ENCODE measurements at places on chromosomes 5 and 9.

DNA sequence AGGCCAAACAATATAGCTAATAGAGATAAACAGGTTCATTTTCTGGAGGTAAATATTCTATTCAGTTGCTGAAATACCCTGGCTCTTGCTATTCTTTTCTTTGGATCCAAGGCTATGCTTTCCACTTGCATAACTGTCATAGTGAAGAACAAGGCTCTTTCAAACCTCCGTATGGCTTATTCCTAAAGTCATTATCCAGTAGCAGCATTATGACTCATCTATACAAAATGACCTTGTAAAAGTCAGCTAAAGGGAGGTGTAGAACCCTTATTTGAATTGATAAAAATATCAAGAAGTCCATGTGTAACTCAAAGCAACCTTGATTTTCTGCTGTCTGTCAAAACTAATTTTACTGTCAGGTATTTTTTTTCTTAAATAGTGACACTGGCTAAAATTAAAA, 447.8 kb downstream of the PLK2 start:
- H3K4me1 ChIP-seq, result no peaks in the 10 kb centered on the region
- H3K36me3 ChIP-seq, result no peaks in the 10 kb centered on the region
- DNase-seq, result no peak
- no peak overlapping the region for H3K4me3 ChIP-seq
- H3K27me3 ChIP-seq, result no peaks in the 10 kb centered on the region
- no peak overlapping the region for H3K27ac ChIP-seq

GRCh38 chr9:88024896-88025295, 50.6 kb upstream of the CDK20 start:
- no peak overlapping the region for H3K4me3 ChIP-seq
- no peak overlapping the region for H3K27ac ChIP-seq
- no peaks in the 10 kb centered on the region for H3K27me3 ChIP-seq
- H3K4me1 ChIP-seq, result no peaks in the 10 kb centered on the region
- no peak for DNase-seq

- H3K27me3 ChIP-seq, result peaks cover 6% of the 10 kb centered on the region
- H3K36me3 ChIP-seq, result no peaks in the 10 kb centered on the region
- no peak overlapping the region for H3K4me3 ChIP-seq
- DNase-seq, result no peak
Observed at GRCh38 chr5:180171568-180172094, 37.4 kb downstream of the RASGEF1C start.

- H3K4me1 ChIP-seq, result peaks cover 24% of the 10 kb centered on the region
- no peak overlapping the region for H3K4me3 ChIP-seq
- no peak for DNase-seq
- H3K27ac ChIP-seq, result no peak overlapping the region
Observed at GRCh38 chr5:10703676-10704075, 57.4 kb downstream of the DAP start.

DNA sequence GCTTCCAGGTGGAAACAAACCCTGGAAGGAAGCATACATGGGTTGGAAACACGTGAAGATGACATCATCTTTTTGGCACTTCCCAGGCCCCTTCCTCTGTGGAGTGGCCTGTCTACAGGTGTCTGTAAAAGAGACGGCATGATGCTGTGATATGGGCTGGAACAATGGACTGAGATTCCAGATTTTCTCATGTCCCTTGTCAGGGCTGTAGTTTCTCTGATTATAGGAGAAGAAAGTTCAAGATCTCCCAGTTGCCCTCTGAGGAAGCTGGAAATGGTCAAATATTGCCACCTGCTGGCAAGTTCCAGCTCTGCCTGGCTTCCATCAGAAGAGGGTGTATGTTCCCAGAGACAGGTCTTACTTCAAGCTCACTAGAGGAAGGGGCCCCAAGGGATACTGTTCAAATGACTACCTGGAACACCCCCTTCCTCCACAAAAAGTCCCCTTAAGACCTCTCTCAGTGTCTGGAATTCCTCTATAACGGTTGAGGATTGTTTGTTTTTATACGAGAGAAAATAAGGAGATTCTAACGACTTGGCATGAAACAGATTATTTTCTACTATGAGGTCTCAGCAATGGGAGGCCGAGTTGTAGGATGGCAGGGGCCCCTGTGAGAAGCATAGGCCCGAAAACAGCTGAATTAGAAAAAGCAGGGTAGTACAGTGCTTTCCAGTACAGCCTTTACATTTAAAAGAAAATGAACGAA, 7.3 kb upstream of the ANXA6 start:
- H3K27ac ChIP-seq, result no peak overlapping the region
- no peak overlapping the region for H3K4me3 ChIP-seq
- H3K4me1 ChIP-seq, result peaks cover 20% of the 10 kb centered on the region
- no peaks in the 10 kb centered on the region for H3K36me3 ChIP-seq

- H3K36me3 ChIP-seq, result peaks cover 41% of the 10 kb centered on the region
- H3K27ac ChIP-seq, result no peak overlapping the region
- H3K4me3 ChIP-seq, result no peak overlapping the region
- no peak for DNase-seq
- H3K27me3 ChIP-seq, result peaks cover 11% of the 10 kb centered on the region
Observed at GRCh38 chr9:27437652-27438373, 86.3 kb upstream of the IFNK start.

- H3K27me3 ChIP-seq, result peaks cover 10% of the 10 kb centered on the region
- peaks cover 4% of the 10 kb centered on the region for H3K36me3 ChIP-seq
- peak overlapping the region; percentile 97 for H3K27ac ChIP-seq
- H3K4me1 ChIP-seq, result peaks cover 54% of the 10 kb centered on the region
- peak; percentile 63 for DNase-seq
Observed at GRCh38 chr9:129677456-129677855, 12.0 kb downstream of the PRRX2 start.

DNA sequence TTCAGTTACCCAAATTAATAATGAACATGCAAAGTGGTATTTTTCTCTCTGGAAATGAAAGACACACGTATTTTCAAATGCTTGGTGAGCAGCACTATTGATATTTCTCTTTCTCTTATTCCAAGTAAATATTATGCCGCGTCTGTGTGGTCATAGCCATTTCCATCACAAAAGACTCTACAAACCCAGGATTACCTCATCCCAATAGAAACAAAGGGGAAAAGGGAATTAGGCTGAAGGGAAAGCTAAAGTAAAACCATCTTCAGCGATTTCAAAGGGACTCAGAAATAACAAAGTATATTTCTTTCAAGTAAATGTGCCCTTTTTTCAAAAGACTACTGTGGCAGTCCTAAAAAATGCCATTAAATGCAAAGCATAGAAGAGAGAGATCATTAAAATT, 62.0 kb upstream of the FST start:
- H3K4me1 ChIP-seq, result peaks cover 6% of the 10 kb centered on the region
- no peak for DNase-seq
- H3K36me3 ChIP-seq, result peaks cover 3% of the 10 kb centered on the region
- no peak overlapping the region for H3K4me3 ChIP-seq

DNA sequence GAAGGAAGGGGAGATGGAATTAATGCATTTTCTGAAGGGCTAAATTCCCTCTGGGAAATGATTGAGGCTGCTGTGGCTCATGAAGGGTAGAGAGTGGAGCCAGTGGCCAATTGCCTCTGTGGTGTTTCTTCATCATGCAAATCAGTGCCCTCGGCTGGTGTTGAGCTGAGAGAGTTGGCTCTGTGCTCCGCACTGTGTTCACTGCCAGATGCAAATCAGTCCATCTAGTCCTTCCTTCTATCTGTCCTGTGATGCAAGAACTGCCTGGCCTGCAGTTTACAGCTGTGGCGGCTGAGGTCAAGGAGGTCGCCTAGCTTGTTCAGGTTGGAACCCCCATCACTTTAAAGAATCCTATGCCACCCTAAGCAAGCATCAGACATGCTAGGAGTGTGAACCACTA, 6.0 kb downstream of the TMEM171 start:
- no peak overlapping the region for H3K4me3 ChIP-seq
- peaks cover 15% of the 10 kb centered on the region for H3K4me1 ChIP-seq
- peaks cover 53% of the 10 kb centered on the region for H3K27me3 ChIP-seq
- no peak for DNase-seq
- H3K36me3 ChIP-seq, result no peaks in the 10 kb centered on the region
- no peak overlapping the region for H3K27ac ChIP-seq

DNA sequence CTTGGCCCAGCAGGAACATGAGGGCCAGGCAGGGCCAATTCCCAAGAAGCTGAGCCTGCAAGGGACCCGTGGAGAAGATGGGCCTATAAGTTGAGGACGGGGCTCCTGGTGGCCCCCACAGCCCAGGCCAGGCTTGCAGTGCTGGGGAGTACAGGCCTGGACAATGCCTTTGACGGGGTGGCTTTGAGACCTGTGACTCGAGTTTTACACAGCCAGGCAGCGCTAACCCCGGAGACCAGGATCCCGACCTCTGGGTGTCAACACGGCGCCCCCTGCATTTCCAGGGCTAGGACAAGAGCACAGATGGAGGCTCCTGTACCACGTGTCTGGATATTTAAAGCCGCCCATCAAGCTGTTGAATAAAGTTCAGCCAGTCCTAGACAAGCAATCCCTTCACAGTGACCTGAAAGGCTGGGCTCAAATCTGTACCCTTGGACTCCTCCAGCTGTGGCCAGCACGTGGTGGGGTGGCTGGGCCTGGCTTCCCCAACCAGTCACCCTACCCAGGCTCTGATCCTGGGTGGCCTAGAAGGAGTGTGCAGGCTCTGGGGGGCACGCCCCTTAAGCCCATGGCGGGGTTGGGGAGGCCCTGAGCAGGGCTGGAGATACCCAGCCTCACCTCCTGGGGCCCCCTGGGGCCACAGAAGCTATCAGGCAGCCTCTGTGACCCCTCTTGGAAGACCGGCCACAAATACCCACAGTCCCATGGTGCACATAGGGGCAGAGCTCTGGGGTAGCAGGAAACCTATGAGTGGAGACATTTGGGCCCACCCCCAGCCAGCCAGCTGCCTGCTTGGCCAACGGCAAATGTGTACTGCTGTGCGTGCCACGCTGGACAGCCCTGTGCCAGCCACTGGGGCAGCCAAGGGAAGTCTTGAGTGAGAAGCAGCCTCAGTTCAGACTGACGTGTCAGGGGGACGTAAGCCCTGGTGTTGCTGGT, 88.7 kb downstream of the NTNG2 start:
- peaks cover 15% of the 10 kb centered on the region for H3K4me1 ChIP-seq
- peaks cover 16% of the 10 kb centered on the region for H3K27me3 ChIP-seq
- H3K36me3 ChIP-seq, result no peaks in the 10 kb centered on the region
- no peak for DNase-seq

- no peaks in the 10 kb centered on the region for H3K27me3 ChIP-seq
- H3K4me3 ChIP-seq, result no peak overlapping the region
- DNase-seq, result no peak
- H3K27ac ChIP-seq, result peak overlapping the region; percentile 18
Observed at GRCh38 chr5:138927544-138927943, 52.4 kb upstream of the LRRTM2 start.

GRCh38 chr9:71766663-71767062, 1.6 kb downstream of the CEMIP2 start:
- H3K4me1 ChIP-seq, result peaks cover 44% of the 10 kb centered on the region
- DNase-seq, result no peak
- peaks cover 18% of the 10 kb centered on the region for H3K27me3 ChIP-seq
- H3K27ac ChIP-seq, result no peak overlapping the region
- no peaks in the 10 kb centered on the region for H3K36me3 ChIP-seq
- peak overlapping the region; percentile 96 for H3K4me3 ChIP-seq

DNA sequence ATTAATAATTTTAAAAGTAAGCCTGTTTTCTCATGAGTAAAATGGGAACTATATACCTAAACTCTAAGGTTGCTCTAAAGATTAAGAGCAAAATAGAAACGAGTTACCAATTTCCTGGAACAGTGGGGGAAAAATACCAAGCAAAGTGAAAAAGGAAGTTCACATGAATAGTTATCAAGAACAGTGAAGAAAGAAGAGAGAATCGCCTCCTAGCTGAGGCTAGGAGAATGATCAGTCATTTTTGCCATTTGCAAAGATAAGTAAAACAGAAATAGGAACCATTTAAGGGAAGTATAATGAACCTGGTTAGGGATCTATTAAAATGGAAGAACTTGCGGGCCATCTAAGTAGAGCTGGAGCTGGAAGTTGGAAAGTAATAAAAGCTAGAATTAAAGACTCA, 50.7 kb downstream of the P4HA2 start:
- H3K36me3 ChIP-seq, result no peaks in the 10 kb centered on the region
- no peak overlapping the region for H3K4me3 ChIP-seq
- no peak overlapping the region for H3K27ac ChIP-seq
- peaks cover 25% of the 10 kb centered on the region for H3K4me1 ChIP-seq

GRCh38 chr5:138408023-138408422, 30.8 kb upstream of the REEP2 start:
- H3K36me3 ChIP-seq, result peaks cover 87% of the 10 kb centered on the region
- H3K4me3 ChIP-seq, result no peak overlapping the region
- no peaks in the 10 kb centered on the region for H3K4me1 ChIP-seq
- DNase-seq, result no peak

DNA sequence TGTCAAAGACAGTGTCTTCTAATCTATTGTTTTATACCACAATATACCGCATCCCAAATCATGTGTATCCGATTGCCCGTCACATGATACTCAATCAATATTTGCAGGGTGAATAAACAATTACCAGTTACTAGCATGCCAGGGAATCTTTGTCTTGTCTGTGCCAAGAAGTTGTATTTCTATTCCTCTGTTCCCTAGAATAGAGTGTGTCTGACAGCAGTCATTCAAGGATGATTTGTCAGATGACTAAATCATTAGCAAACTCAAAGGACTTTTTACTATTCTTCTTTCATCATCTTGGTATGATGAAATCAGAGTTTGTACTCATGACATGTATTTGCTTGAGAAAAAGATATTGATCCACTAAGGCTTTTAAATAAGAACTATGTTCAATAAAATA, 348.8 kb downstream of the HTR1A start:
- no peaks in the 10 kb centered on the region for H3K4me1 ChIP-seq
- H3K27me3 ChIP-seq, result no peaks in the 10 kb centered on the region
- H3K4me3 ChIP-seq, result no peak overlapping the region
- DNase-seq, result no peak
- H3K36me3 ChIP-seq, result no peaks in the 10 kb centered on the region

- H3K27ac ChIP-seq, result no peak overlapping the region
- H3K4me3 ChIP-seq, result peak overlapping the region; percentile 72
- peak; percentile 85 for DNase-seq
Observed at GRCh38 chr9:137028263-137029057, 423 bp upstream of the ABCA2 start.

DNA sequence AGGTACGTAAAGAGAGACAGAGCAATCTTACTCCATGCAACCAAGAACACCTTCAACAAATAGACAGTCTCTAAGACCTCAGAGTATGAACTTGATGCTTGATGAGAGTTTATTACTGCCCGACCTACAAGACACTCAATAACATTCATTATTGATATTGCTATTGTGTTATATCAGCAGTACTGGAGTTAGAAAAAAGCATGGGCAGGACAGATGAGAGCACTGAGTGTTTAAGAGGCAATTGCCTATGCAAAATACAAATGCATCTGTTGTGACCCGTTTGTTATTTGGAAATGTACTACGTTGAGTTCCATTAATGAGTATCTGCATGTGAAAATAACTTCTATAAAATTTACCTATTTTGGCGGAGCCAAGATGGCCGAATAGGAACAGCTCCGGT, 8.1 kb upstream of the MARCOL start:
- H3K4me3 ChIP-seq, result no peak overlapping the region
- H3K36me3 ChIP-seq, result no peaks in the 10 kb centered on the region
- peaks cover 4% of the 10 kb centered on the region for H3K4me1 ChIP-seq
- DNase-seq, result no peak

DNA sequence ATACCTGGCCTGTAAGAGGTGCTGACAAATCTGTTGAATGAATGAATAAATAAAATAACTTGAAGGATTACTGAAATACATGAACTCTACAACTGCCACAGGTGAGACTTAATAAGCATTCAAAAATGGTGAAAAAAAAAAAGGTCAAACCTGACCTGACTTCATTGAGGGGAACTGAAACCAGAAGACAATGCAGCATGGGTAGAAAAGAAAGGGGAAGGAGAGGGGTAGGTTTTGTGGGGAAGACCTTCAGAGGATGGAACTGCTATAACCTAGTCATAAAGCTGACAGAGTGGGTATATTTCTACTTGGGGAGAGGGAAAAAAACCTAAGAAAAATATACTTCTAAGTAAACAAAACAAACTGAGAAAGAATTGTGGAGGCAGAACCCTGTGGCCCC, 56.6 kb downstream of the RASEF start:
- H3K27ac ChIP-seq, result peak overlapping the region; percentile 26
- no peak overlapping the region for H3K4me3 ChIP-seq
- H3K4me1 ChIP-seq, result peaks cover 7% of the 10 kb centered on the region
- no peaks in the 10 kb centered on the region for H3K36me3 ChIP-seq
- DNase-seq, result no peak
- no peaks in the 10 kb centered on the region for H3K27me3 ChIP-seq

Data from nephron progenitor cell (in vitro differentiated cells).